Erythroblast (primary cell): ENCODE measurements at places on chromosomes 11 and 22.

DNA sequence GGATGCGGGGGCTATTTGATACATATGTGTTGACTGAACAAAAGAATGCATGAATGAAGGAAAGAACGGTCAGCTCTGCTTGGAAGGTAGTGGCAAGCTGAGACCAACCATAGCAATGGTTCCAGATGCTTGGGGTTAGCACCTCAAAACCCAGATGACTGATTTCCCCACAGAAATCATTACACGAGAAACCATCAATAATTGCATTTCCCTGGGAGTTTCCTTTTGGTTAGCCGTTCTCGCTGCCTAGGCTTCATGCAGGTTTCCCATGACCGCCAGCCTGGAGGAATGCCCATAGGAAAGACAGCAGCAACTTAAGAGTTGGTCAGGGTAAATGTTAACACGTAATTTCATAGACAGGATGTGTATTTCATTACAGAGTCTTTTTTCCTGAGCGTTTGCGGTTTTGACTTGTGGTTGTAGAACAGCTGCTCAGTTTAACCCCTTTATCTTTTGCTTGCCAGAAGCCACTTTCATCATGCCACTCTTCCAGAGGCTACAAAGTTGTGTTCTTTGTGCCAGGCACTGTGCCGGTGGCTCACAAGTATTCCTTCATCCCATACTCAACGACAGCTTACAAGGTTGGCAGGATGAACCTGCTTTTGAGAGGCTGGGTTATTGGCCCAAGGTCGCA is 2.8 kb downstream of the IL17RA start:
- DNase-seq, result no peak

- DNase-seq, result no peak
These were observed 33.3 kb downstream of the KIAA1671 start for GRCh38 chr22:24985826-24986214.

- no peak for DNase-seq
These were observed 567.0 kb upstream of the CADM1 start for GRCh38 chr11:116071241-116071640.

- DNase-seq, result no peak
These were observed 19.7 kb upstream of the PDGFB start for GRCh38 chr22:39264349-39265038.

GRCh38 chr11:961921-962320 is 36.3 kb downstream of the AP2A2 start:
- no peak for DNase-seq
